Posterior vena cava (tissue), 2 donors: ENCODE measurements at places on chromosomes 2 and 18.
A peak's percentile ranks its signal among the peaks of the same experiment; 100 is the strongest.

DNA sequence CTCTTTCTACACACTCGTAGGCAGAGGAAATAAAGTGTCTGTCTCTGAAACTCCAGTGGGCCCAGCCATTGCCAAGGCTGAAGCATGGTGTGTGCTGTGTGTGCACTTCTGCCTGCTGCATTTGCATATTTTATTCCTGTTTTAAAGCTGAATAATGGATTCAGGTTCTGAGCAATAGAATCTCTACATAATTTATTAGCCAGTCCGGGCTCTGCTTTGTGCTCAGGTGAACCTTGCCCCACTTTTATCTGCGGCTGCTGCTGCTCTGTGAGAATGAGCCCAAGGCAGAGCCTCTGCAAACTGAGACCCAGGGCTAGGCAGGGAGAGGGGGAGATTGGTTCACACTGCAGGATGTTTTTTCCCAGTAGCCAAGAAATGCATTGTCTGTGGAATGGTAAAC is 64.6 kb upstream of the SH3BP4 start:
- DNase-seq = no peak

DNA sequence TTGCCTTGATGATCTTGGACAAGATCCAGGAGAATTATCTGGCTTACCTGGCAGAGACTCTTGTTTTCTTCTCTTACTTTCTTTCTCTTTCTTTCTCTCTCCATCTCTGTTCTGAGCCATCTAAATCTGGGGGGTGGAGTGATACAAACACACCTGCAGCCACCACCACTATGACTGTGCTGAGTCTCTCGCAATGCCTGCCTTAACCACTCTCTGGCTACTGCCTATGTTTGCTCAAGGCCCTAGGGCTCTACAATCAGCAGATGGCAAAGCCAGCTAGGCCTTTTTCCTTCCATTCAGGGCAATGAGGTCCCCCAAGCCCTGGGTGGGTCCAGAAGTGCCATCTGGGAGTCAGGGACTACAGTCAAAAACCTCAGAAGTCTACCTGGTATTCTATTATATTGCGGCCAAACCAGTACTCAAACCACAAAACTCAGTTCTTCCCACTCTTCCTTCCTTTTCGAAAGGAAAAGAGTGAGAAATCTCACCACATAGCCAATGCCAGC is 978.9 kb upstream of the NXPH2 start:
- no peak for DNase-seq

DNA sequence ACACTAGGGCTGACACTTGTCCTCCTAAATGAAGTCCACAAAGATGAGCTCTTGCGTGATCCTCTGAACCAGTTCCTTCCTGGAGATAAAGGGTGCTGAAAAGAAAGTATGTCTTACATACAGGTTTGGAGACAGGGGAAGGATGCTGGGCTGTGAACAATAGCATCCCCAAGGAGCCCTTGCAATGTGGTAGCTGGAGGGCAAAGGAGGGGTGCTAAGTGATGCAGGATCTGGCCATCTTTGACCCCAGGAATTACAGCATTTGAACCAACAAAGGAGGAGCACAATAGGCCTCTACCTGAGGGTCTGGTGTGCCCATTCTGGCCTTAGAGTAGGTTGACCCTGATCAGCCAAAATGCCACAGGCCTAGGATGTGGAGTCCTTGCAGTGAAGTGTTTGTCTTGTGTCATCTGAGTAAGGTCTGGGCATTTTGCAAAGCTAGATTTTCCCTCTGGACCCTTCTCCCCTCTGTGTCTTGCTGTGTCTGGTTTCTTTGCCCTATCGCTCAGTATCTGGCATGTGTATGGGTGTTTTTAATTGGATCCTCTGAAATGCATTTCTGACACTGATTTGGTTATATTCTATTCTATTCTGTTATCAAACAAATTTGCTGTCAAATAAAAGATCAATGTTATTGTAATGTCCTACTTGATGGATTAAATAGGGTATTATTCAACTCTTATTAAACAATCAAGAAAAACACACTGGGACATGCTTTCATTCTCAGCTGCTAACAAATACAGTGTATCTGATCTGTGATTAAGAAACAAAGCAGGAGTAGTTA is 364.8 kb upstream of the MEIS1 start:
- no peak for DNase-seq

GRCh38 chr2:120949957-120950590 is 214.4 kb downstream of the GLI2 start:
- DNase-seq = no peak

DNA sequence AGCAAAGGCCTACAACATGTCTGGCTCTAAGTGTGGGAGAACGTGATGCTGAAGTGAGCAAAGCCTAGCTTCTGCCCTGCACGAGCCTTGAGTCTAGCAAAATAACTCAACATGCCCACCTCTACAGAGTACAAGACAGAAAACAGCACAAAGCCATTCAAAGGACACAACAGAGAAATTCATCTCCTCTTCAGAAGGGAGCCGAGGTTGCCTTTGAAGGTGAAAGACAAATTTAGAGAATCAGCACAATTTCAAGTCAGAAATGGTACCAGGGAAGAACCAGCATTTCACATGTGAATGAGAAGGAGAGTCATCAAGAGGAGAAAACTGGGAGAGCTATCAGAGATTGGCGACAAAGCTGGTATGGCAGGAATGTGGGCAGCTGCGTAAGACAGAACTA is 21.7 kb upstream of the CYTIP start:
- DNase-seq = no peak

DNA sequence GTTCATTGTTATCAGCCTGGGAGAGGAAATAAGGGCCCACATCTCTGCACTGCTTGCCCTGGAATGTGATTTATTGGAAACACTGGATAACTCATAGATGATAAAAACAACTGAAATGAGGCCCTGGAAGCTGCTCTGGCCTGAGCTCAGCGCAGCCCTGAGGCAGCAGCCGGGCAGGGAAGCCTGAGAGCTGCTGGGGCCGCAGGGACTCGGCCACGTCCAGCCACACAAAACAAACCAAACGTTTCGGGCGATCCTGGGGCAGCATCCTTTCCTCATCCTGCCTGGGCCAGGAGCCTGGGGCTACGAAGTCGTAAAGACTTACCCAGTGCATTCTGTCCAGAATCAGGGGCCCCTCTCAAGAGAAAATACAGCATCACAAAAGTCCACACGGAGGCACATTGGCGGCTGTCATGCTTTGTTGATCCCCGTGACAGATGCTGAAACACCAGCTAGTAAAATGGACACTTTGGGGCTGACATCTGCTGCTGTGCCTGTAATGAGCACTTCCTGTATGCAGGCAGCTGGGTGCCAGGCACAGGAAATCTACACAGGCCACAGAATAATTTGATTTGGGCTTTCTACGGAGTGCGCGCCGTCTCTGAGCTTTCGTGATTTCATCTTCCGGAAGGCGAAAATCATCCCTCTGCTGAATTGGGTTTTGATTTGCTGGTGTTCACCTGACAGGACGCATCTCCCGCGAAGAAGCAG is 250.6 kb downstream of the EIPR1 start:
- DNase-seq = peak; percentile 43

GRCh38 chr2:124180635-124181034 is 155.5 kb downstream of the CNTNAP5 start:
- DNase-seq = no peak

DNA sequence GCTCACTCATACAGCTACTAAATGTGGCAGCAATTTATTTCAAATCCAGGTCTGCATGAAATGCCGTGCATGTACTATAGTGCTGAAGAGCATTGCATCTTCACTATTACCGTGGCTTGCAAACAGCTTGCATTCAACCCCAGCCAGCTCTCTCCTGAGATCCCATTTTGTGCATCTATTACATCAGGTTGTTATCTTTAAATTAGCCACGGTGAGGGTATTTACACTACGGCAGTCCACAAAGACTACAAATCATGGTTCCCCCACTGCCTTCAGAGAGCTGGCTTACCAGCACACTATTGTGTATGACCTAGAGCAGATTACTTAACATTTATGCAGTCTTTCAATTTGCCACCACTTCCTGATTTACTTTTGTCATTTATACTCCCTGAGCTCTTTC is 621.3 kb upstream of the LRATD1 start:
- DNase-seq = no peak

GRCh38 chr2:239259603-239260298 is 141.1 kb downstream of the HDAC4 start:
- peak; percentile 72 for DNase-seq

DNA sequence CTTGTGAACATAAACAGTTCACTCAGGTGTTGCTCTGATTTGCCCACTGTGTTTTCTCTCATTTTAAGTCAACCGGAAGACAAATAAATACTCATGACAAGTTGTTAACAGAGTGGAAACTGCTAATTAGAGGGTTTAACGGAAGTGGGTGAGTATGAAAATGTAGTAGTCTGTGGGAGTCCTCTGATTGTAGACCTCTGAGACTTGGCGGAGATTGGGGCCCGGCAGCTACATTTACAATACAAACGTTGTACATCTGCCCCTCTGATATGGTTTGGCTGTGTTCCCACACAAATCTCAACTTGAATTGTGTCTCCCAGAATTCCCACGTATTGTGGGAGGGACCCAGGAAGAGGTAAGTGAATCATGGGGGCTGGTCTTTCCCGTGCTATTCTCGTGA is 107.3 kb upstream of the FAM98A start:
- DNase-seq = no peak

DNA sequence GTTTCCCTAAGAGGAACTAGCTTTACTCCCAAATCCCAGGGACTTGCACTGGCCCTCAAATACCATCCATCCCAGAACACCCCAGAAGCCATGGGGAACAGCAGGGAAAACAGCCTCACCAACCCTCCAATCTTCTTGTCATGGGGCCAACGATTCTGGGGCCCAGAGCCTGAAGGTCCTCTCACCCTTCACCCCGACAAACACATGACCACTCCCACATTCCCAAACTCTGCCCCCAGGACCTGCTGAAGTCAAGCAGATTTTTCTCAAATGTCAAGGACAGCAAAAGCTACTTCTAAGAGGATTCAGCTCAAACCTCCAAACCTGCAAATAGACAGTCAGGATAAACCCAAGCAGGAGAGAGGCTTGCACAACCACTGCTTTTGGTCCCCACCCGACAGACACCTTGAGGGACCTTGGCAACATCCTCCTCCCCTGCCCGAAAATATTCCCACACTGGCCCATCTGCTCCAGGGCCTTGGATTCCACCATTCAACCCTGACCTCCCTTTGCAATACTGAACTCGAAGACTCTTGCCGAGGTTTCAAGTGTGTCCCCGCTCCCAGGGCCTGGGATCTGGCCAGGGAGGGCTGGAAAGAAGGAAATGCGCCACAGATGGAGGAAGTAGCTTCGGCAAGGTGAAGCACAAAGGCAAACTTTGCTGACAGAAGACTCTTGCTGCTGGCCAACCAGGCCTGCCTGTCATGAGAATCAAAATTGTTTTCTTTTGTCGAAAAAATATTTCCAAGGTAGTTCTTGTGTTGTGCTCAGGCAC is 143.3 kb downstream of the ZFP36L2 start:
- DNase-seq = peak; percentile 73

DNA sequence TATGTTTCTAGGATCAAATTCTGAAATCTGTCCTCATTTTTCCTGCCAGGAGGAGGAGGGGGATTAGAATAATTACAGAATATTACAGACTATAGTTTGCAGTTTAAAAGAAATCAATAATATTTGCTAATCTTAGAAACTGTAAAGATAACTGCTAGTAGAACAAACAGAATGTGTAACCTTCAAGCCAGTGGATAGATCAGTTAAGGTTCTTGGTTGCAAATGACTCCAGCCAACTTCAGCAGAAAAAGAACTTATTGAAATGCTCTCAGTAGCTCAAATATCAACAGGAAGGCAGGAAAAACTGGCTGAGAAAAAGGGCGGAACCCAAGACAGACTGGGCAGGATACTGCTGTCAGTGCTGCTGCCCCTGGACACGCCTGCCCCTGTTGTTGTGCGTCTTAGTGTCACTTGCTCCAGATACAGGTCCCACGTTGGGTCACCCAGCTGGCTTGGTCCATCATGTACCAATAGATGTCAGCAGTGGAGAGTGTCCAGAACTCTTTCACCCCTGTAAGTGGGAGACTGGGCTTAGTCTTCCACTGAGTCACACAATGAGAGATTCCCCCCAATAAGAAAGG is 10.2 kb downstream of the NMUR1 start:
- DNase-seq = peak; percentile 63
